ENCODE measurements at places on chromosomes 7 and 10.

DNA sequence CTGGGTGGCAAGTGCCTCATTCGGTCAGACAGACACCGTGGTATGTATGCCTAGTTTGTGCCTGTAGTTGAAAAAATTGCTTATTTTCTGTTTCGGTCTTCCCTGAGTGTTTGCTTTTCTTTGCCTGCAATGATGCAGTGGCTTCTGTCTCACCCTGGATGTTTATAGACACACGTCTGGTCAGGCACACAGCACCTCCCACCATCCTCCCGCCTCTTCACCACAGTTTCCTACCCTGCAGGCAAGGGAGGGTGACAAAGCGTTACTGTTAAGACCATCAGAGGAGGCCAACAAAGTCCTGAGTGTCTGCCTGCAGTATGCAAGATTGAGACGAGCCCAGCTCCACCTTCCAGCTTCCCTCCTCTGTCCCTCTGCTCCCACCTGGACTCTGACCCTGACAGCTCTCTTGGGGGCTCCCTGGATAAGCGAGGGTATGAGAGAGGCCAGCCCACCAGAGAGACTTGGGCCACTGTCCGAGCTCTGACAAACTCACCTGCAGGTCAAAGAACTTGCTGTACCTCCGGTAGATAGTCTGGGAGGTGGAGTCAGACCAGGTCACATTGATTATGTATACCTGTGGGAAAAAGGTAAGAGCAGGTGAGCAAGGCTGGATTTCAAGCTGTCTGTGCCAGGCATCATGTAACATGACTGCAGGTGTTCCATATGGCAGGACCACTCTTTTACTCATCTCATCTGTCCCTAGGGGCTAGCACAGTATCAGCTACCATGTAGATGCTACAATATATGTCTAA lies 54.4 kb downstream of the SH3PXD2A start:
- peak; percentile 45 for DNase-seq

DNA sequence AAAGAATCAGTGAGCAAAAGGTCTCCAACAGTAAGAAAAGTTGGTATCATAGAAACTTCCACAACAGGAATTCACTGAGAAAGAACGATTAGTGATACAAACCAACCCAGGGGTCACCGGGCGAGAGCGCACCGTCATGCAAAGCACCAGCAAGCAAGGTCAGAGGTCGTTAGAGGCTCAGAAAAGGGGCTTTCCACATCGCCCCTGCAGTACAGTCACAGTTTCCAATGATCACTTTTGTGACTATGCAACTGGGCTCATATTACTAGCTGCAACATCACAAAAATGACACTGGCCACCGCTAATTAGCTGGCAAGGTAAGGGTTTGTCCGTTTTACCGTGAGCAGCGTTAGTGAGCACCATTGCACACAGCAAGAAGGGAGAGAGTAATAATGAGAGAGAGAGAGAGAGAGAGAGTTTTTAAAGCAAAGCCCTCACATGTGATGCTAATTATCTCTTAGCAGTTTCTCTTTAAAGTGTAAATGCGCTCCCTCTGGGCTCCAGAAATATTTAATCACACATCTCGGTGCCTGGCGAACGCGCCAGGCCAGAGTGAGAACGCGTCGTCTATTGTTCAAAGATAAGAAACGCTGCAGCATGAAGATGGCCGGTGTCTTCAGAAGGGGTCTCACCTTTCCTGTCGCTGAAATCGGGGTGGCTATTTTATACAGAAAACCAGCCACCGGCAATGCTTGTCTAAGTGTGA lies 237.5 kb downstream of the DNAJB6 start:
- DNase-seq, result no peak

GRCh38 chr10:14731875-14732512 lies 42.7 kb downstream of the FAM107B start:
- no peak for DNase-seq

DNA sequence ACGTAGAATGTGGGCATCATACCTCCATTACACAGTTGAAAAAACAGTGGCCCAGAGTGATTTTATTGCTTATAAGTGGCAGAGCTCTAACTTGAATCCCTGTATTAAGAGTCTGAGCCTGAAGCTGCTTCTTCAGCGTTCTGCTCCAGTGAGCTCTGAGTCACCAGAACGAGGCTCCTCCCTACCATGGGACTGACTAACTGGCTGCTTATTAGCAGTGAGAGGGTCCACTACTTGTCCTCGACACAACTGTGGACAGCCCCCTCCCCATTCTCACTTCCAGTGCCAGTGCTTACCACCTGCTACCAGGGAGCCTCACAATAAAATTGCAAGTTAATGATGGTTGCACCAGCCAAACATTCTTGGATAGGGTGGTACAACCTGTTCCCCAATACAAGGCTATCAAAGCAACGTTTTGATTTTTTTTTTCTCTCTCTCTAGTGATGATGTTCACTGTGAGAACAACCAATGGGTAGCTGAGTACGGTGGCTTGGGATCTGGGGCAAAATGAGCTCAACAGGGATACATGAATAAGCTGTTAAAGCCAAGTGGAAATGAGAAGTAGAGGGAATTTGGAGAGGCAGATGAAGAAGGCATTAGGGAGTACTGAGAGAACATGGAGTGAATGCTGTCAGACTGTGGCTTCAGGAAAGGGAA lies 2.7 kb upstream of the NRG3 start:
- DNase-seq, result no peak

GRCh38 chr7:112422842-112423496 lies 27.3 kb upstream of the IFRD1 start:
- peak; percentile 78 for DNase-seq

- DNase-seq, result no peak
Observed at GRCh38 chr10:29830531-29831512, 196.1 kb upstream of the SVIL start.

- no peak for DNase-seq
Observed at GRCh38 chr10:31584876-31585275, 265.9 kb downstream of the ZEB1 start.

DNA sequence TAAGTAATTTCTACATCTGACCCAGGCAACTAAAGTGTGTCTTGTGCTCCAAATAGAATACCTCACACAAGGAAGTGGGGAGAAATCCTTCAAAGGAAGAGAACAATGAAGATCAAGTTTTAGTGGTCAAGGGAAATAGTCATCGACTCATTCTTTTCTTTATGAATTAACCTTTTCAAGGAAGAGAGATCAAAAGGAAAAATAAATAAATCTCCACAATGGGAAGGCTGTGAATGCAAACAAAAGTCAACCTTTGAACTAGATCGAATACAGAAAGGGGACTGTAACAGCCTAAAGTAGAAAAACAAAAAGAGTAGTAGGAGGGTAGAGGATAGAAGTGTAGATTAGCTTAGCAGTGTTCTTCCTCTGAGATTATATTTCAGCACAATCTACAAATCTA lies 274.6 kb upstream of the COBL start:
- DNase-seq, result no peak

DNA sequence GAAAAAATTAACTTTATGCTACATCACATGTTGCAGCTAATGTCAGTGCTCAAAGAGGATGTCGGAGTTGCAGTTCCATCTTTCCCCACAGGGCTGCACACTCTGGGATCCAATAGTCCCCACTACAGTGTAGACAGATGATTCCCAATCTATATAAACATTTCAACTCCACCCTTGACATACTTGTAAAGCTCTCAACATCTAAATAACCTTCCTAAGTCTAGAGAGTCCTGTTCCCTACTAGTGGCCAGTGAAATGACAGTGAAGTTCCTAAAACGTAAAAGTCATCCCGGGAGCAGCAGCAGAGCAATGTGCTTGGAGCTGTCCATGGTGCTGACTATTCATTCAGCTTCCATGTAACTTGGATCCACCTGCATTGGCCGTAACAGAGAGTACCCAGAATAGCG lies 145.1 kb downstream of the GRM8 start:
- peak; percentile 76 for DNase-seq

DNA sequence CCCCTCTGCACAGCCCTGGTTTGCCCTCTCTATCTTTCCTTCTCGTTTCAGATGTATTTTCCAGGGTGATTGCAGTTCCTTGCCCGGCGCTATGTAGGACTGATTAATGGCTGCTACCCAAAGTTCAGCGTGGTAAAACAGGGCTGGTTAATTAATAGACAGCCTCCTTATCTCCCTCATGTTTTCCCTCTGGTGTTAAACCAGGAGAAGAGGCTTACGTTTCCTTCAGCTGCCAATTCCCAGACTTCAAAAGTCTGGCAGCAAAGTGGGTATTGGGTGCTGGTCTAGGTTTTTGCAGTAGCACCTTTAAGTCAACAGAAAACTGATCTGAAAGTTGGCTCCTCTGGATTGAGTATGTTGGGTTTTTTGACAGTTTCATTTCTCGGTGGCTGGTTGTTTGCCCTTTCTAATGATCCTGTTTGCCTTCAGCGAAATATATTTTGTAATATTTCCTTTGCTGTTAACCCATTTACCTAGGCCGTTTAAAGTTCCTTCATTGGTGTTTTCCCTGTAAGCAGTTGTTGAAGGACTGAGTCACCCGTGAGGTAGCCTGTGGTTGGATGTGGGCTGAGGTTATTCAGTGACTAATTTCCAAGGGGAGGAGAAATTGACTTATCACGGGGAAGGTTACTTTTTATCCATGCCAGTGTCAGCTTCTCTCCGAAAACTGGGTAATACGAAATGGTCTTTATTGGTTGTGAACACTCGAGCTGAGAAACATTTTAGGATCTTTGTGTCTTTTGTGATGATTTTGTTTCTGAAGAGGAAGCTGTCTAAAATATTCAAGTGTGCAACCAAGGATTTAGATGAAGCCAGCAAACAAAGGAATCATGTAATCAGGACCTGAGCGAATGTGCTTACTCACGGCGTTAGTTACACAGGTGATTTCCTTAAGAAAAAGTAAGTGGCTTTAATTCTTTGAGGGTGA lies 257.2 kb downstream of the KIAA1217 start:
- DNase-seq, result no peak

- DNase-seq, result peak; percentile 38
Observed at GRCh38 chr7:117872561-117873309, 506 bp downstream of the CTTNBP2 start.

DNA sequence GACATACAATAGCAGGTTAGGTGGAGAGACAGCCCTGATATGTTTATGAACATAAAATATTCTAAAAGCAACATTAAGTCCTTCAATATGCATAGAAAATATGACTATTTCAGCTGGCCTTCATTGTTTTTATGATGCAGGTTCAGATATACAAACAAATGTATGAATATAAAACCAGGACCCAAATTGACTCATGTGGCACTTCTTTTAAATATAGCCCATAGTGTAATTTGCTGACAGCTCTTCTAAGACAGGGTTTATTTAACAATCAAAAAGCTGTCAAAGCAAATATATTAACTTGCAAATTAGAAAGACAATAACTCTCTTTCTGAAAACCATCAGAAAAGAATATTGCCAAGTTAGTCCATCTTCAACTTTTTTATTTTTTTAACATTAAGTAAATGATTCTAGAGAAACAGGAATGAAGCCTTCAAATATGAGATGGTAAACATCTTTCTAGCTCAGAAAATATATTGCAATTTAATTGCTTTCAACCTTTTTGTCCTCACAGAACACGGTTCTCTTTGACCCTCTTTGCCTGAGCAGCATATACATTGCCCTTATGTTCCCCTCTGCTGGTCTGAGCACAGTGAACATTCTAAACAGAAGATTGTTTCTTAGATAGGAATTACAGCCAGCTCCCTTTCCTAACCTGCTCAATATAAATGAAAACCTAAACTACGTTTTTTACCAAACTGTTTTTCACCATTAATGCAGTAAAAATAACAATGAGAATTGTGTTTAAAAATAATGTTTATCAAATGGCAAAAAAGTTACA lies 82.8 kb downstream of the CACNA2D1 start:
- no peak for DNase-seq

All from KBM-7 (cell line).